ENCODE measurements at places on chromosomes 3 and 15. TPM values are rescaled to one million over a fixed set of nuclear protein-coding genes. Genes with fewer than 3 reads are reported as not detected.

BRK1 gene
- 98.8 TPM for total RNA-seq

NAALADL2 gene
- total RNA-seq = not detected

WWTR1 gene
- 0.31 TPM for total RNA-seq

RFT1 gene
- total RNA-seq = 47.4 TPM
